A673 (cell line): ENCODE measurements at places on chromosomes 5 and 9.

- DNase-seq = peak; percentile 21
Measured at GRCh38 chr5:87411973-87412629, 629 bp downstream of the CCNH start.

DNA sequence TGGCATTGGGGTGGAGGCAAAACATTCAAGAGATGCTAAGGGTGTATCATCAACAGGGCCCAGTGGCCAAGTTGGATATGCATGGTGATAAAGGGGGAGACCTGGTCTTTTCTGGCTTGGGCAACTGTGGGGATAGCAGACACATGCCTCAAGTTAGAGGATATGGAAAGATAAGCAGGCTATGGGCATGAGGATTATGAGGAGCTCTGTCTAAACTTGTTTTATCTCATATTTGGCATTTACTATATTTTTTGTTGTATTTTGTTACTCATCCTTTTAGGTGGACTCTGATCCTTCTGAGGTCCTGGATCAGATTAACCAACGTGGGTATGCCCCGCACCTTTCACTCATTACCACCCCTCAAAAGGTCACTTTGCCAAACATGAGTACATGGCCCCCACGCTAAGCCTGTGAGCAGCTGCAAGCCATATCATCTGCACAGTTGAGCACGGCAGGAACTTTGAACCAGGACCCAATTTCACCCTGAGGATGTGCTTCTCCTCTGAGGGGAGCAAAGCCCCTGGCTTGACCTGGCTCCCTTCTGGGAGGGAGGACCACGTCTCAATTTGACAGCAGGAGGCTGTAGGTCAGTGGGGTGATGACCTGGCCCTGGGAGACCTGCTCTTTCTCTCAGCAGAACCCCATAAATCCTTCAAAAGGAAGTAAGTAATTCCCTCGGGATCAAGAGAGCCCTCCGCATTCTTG lies 71.1 kb upstream of the CD180 start:
- no peak for DNase-seq

- DNase-seq = no peak
Measured at GRCh38 chr5:150622157-150622556, 18.3 kb upstream of the SYNPO start.

- peak; percentile 96 for DNase-seq
Measured at GRCh38 chr5:140240987-140241706, 61.8 kb downstream of the PFDN1 start.

GRCh38 chr9:93679536-93680442 lies 103.4 kb downstream of the PHF2 start:
- no peak for DNase-seq

DNA sequence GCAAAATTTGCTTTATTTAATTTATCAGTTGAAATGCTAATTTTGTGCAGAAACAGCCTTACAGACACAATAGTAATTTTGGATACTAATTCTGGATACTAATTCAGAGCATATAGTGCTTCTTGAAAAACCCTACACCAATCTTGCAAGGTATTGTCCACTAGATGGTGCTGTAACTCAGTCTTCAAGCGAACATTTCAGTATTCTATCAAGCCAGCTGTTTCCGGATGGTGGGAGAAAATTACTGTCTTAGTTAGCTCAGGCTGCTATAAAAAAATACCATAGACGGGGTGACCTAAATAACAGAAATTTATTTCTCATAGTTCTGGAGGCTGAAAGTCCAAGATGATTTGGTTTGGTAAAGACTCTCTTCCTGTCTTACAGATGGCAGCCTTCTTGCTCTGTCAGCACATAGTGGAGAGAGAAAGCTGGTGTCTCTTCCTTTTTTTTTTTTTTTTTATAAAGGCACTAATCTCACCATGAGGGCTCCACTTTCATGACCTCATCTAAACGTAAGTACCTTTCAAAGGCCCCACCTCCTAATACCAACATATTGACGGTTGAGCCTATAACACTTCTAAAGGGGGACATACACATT lies 1306.5 kb upstream of the CDH9 start:
- peak; percentile 73 for DNase-seq

DNA sequence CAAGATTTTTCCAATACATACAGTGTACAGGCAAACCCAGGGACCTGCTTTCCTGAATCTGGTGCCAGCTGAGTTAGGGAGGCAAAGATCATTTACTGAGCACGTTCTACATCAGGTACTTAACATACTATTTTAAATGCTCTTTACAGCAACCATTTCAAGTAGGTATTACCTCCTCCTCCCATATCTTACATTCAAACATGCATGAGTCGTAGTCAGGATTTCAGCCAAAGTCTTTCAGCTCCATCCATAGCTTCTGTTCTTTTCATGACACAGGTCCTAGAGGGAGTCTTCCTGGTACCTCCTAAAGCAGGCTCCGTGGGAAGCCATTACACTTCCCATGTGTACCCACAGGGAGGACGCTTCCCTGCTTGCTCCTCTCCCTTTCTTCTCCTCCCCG lies 11.7 kb downstream of the KCNV2 start:
- no peak for DNase-seq

GRCh38 chr5:4230786-4231641 lies 635.4 kb downstream of the IRX1 start:
- DNase-seq = no peak

- DNase-seq = no peak
Measured at GRCh38 chr9:447230-448025, 232.8 kb downstream of the DOCK8 start.

- DNase-seq = no peak
Measured at GRCh38 chr5:60437308-60437707, 262.7 kb downstream of the DEPDC1B start.

- DNase-seq = peak; percentile 29
Measured at GRCh38 chr9:38141746-38142591, 72.9 kb upstream of the SHB start.

- no peak for DNase-seq
Measured at GRCh38 chr5:146101646-146102045, 3.7 kb downstream of the PLAC8L1 start.

DNA sequence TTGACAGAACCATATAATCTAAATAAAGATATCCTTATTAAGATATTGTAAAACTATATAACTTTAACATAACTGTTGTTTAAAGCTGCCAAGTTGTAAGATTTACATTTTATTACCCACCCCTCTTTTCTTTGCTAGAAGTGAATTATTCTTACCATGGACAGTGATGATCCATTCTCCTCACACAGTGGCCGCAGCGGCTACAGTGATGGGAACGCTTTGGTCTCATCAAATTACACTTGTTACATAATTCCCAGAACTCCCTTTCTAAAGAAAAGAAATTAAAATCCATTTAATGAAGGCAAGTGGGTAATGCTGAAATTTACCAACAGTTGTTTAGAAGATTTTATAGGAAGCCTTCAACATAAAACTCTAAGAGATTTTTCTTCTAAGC lies 31.2 kb downstream of the ZDHHC21 start:
- no peak for DNase-seq

DNA sequence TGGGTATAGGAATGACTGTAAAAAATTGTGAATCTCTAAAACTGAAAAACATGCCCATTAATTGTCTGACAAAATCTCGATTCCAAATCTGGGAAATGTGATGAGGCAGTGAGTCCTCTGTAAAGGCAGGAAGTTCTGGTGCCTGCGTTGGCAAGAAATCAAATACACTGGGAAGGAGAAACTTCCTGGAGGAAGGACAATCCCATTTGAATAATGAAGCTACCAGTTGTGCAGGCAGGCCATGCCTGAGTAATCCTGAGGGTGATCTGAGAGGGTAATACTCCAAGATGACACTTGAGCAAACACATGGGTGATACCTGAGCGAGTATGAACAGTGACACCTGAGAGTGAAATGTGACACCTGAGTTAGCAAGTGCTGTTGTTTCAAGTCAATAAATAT lies 49.7 kb downstream of the KIF24 start:
- DNase-seq = peak; percentile 40

- DNase-seq = peak; percentile 38
Measured at GRCh38 chr9:119961774-119962424, 592.7 kb upstream of the BRINP1 start.

DNA sequence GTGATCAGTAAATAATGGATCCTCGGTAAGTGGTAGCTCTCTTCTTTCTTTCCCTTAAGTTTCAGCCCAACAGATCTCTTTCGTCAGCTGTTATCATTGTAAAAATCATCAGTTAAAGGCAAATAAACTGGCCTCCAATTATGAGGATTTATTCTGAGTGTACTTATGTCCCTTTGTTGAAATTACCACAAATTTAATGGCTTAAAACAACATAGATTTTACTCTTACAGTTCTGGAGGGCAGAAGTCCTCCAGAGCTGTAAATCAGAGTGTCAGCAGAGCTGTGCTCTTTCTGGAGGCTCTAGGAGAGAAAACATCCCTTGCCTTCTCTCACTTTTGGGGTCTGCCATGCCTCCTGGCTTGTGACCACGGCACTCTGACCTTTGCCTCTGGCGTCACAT lies 104.6 kb downstream of the INSYN2B start:
- no peak for DNase-seq

DNA sequence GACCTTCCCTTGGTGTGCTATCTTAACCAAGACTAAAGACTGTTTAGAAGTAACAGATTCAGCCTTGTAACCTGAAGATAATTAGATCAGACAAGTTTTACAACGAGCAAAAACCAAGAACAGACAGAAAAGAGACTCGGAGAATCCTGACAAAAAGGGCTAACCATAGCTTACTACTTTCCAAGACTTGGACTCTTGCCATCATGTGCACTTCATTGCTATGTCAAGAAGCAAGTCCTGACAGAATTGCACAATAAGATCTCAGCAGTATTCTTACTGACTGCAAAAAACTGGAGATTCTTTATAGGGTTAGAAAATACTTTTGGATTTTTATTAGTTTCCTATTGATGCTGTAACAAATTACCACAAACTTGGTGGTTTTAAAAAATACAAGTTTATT lies 1539.0 kb upstream of the NUDT12 start:
- peak; percentile 62 for DNase-seq

GRCh38 chr9:29456940-29457339 lies 1883.7 kb upstream of the C9orf72 start:
- no peak for DNase-seq

- DNase-seq = no peak
Measured at GRCh38 chr5:109695005-109695926, 5.5 kb downstream of the MAN2A1 start.

DNA sequence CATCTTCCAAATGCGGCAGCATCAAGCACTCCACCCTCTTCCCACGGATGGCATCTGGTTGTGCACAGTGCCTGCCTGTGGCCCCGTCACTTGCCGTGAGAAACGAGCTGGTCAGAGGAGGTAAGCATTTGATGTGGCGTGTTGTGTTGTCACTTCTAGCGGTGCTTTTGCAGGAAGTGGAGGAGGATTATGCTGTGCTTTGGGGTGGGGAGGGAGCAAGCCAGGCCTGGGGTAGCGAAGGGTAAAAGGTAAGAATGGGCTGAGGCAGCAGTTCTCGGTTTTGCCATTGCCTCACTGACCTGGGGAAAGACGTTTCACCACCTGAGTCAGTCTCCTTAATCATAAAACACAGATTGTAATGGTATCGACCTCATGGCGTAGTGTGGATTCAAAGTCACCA lies 2.3 kb upstream of the POMT1 start:
- no peak for DNase-seq

GRCh38 chr5:308672-309271 lies 12.7 kb upstream of the AHRR start:
- DNase-seq = peak; percentile 32
